Suppressor macrophage treated with lipopolysaccharide for 4 hours (primary cell): ENCODE measurements at places on chromosomes 3 and 15.

GRCh38 chr3:87924485-87924884 lies 134.3 kb downstream of the CGGBP1 start:
- DNase-seq: no peak

DNA sequence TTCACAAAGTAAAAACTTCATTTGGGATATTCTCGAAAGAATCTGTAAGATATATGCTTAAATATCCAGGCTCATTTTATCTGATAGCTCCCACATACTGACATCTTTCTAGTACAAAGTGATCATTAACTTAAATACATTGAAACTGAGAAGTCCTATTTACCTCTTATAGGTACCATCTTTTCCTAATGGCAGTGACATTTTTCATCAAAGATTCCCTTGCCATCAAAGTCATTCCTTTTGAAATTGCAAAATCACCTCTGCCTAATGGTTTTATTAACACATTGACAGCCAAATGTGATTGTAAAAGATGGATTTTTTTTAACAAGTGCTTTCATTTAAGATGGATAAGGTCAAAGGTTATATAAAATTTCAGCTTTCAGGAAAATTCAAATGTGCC lies 346.6 kb downstream of the MFSD1 start:
- no peak for DNase-seq

- no peak for DNase-seq
Measured at GRCh38 chr3:188471723-188472122, 317.8 kb downstream of the LPP start.

- no peak for DNase-seq
Measured at GRCh38 chr3:127497676-127498075, 92.9 kb downstream of the TPRA1 start.
